Smooth muscle cell of the umbilical artery (primary cell): ENCODE measurements at places on chromosomes 12 and 14. TPM values are rescaled to one million over a fixed set of nuclear protein-coding genes. Genes with fewer than 3 reads are reported as not detected.

The PTPRB gene
- total RNA-seq = 3.0 and 23.5 TPM in 2 replicates

The KERA gene
- not detected in 2 replicates for total RNA-seq

The SMAGP gene
- total RNA-seq = 4.2 and 20.0 TPM in 2 replicates

The SLC2A3 gene
- total RNA-seq = 100 and 155 TPM in 2 replicates

The CD163L1 gene
- under 0.01 and 0.46 TPM in 2 replicates for total RNA-seq

The KRT73 gene
- not detected in 2 replicates for total RNA-seq

The PCNX1 gene
- total RNA-seq = 68.2 and 74.8 TPM in 2 replicates

The DIO3 gene
- not detected in 2 replicates for total RNA-seq

The KRT5 gene
- 0.23 TPM in 1 of 2 replicates, not detected in the other for total RNA-seq

The CCDC184 gene
- 0.89 and 1.6 TPM in 2 replicates for total RNA-seq

The TSPAN11 gene
- under 0.01 and 0.69 TPM in 2 replicates for total RNA-seq

The CHST11 gene
- total RNA-seq = 11.3 and 16.0 TPM in 2 replicates

The PIANP gene
- total RNA-seq = 0.23 and 0.30 TPM in 2 replicates

The FAM186B gene
- total RNA-seq = under 0.01 and 0.09 TPM in 2 replicates

The ATP2A2 gene
- 175 and 264 TPM in 2 replicates for total RNA-seq

The ANO4 gene
- total RNA-seq = 2.0 and 15.7 TPM in 2 replicates

The TMEM63C gene
- 0.30 and 0.46 TPM in 2 replicates for total RNA-seq

The HCAR3 gene
- total RNA-seq = not detected in 2 replicates

The GARIN6 gene
- total RNA-seq = not detected in 2 replicates

The SYNJ2BP gene
- total RNA-seq = 19.2 and 19.6 TPM in 2 replicates

The PLEKHD1 gene
- total RNA-seq = not detected in 2 replicates

The IFNG-AS1 gene
- total RNA-seq = not detected in 2 replicates

The CCDC88C gene
- 0.59 and 2.6 TPM in 2 replicates for total RNA-seq

The RNF212B gene
- not detected in 2 replicates for total RNA-seq

The CRIP1 gene
- total RNA-seq = 0.14 TPM in 1 of 2 replicates, not detected in the other

The KCNC2 gene
- not detected in 2 replicates for total RNA-seq

The KRT83 gene
- not detected in 2 replicates for total RNA-seq

The MYO1H gene
- total RNA-seq = not detected in 2 replicates

The GPRC5D gene
- not detected in 2 replicates for total RNA-seq

The CLEC4C gene
- total RNA-seq = not detected in 2 replicates

The BDKRB1 gene
- total RNA-seq = 57.4 and 64.1 TPM in 2 replicates

The PTPN11 gene
- 125 and 156 TPM in 2 replicates for total RNA-seq

The DTX1 gene
- total RNA-seq = not detected in 2 replicates

The ING4 gene
- total RNA-seq = 26.4 and 36.8 TPM in 2 replicates

The OR4K5 gene
- not detected in 2 replicates for total RNA-seq

The MORN3 gene
- total RNA-seq = 0.18 and 0.30 TPM in 2 replicates

The SYNDIG1L gene
- not detected in 2 replicates for total RNA-seq

The LPCAT3 gene
- 6.5 and 6.7 TPM in 2 replicates for total RNA-seq

The PMCH gene
- total RNA-seq = not detected in 2 replicates

The NTS gene
- 14.6 and 34.0 TPM in 2 replicates for total RNA-seq

The CPM gene
- 3.0 and 5.9 TPM in 2 replicates for total RNA-seq

The KRT80 gene
- total RNA-seq = 0.30 and 0.83 TPM in 2 replicates
